ENCODE measurements at places on chromosomes 1 and 21.

GRCh38 chr1:116147972-116148371 lies 36.8 kb downstream of the MAB21L3 start:
- DNase-seq = peak; percentile 29

DNA sequence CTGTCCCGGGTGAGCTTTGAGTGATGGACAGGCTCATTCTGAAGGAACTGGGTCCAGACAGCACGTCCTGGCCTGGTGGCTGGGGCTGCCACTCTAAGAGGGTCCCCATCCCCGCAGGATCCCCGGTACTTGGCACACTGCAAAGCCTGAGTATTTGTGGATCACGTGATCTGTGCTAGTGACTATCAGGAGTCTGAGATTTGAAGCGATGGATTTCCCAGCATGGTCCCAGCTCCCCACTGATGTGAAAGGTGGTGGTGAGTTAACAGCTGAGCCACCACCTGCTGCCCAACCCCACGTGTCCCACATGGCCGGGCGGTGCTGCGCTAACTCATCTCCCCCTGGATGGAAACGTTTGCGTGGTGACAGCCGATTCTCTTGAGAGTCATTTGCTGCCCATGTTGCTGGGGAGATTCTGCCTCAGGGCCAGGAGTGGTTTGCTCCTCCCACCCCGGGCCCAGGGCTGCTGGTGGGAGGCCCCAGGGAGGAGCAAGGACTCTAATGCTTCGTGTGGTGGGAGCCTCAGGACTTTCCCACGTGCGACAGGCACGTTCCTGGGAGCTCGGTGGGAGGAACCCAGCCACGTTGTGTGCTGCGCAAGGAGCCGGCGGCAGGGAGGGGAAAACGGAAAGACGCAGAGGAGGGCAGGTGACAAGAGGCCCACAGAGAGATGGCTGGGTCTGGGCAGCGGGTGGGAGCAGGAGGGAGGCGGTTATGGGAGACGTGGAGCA lies 15.1 kb downstream of the FAAP20 start:
- no peak for DNase-seq

GRCh38 chr1:54259546-54260140 lies 59.7 kb downstream of the MRPL37 start:
- DNase-seq = no peak

DNA sequence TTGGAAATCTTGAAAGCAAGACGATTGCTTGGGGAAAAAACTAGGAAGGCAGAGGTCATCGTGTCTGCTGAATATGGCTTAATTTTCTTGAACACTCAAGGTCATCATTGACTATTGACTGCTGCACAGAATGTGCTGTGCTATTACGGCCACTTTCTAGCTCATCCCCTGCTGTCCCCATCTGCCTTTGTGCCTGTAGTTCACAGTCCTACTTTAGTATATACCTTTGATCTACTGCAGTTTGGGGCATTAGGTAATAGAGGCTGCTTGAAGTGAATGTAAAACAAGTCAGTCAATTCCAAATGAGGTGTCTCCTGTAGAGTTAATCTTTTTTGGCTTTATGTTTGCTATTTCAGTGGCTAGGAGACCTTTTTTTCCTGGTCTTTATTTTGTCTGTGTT lies 8.3 kb downstream of the RAB4A start:
- no peak for DNase-seq

Measured in ecto neural progenitor cell (in vitro differentiated cells).